ENCODE measurements at places on chromosomes 4 and X.

DNA sequence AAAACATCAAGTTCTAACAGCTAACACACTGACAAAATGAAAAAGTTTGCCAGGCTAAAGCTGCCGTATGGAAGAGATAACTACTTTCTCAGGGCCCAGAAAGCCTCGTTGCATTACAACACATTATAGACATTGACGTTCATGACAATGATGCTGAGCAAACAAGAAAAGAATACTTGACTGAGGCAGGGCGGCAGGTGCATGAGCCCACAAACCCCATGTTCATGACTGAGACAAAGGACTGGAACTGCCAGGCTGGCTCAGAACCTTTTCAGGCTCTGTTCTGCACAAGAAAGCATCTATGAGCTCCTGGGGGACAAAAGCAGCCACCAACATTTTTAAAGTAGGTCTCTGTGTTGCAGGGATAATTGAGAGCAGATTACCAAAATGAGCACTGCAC lies 13.6 kb downstream of the TLR6 start:
- no peak for DNase-seq

GRCh38 chr4:79854856-79855502 lies 218.1 kb downstream of the ANTXR2 start:
- no peak for DNase-seq

GRCh38 chr4:98657531-98658286 lies 702 bp downstream of the TSPAN5 start:
- DNase-seq: no peak

DNA sequence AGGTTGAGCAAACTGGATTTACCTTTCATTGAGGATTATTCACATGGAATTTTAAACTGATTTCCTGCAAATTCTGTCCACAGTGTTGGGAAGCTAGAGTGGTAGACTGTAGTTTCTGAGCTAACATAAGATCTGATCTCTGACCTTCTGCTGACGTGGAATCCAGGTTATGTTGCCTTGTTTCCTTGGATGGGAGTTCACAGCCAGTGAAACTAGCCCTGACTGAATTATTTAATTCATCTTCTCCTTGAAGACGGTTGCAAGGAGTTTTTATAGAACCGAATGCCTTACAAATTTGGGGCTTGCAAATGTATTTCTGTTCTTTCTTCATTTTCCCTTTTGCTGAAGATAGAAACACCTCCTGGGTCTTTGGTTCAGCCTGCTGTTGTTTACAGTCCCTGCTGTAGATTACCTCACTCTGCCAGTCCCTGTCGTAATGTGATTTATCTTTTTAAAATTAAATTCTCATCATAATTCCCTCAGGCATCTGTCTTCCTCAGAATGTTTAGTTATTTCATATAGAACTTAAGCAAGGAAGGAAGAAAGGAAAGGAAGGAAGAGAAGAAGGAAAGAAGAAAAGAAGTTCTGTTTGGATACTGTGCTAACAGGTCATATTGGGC lies 113.9 kb downstream of the CEP135 start:
- DNase-seq: no peak

GRCh38 chr4:71460371-71460770 lies 121.6 kb downstream of the SLC4A4 start:
- DNase-seq: no peak

DNA sequence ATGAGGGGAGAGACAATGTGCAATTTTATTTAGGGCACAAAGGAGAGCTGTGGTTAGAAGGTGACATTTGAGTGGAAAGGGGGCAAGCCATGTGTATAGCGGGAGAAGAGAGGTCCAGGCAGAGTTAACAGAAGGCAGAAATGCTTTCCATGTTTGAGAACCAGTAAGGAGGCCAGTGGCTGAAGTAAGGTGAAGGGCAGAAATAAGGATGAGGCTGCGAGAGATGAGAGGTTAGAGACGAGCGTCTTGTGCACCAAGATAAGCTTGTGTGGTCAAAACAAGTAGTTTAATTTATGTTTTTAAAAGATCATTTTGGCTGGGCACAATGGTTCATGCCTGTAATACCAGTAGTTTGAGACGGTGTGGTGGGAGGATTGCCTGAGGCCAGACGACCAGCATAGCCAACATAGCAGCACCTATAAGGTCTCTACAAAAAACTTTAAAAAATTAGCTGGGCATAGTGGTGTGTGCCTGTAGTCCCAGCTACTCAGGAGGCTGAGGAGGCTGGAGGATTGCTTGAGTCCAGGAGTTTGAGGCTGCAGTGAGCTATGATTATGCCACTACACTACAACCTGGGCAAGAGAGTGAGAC lies 8.5 kb downstream of the HTT start:
- DNase-seq: no peak

DNA sequence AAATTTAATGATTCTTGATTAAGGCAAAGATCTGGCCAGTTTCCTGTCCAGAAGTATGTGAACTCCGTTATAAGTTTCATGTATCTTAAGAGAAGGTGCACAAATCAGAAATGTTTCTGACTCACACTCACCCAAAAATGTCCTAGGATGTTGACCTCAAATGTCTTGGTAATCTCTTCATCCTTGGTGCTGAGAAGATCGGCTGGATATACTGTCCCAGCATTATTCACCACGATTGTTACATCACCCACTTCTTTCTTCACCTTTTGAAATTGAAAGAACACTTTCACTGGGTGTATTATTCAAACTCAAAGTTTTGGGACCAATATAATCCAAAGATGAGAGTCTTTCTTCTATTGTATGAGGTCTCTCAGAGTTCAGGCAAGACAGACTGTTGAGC lies 5.7 kb downstream of the HSD17B13 start:
- DNase-seq: no peak

DNA sequence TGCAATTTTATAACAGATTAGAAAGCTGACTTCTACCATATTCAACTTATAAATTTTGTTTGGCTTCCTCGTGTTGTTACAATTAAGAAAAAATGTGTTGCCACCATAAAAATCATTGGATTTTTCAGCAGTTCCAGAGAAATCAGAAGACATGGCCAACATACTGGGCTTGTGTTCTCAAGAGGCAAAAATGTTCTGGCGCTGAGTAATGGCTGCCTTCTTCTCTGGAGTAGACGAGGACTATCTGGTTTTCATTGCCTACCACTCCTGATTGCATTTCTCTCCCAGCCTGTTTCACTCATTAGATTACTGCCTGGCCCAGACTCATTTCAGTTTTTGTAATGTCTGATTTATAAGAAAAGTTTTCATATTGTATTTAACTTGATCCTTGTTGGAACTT lies 122.3 kb downstream of the ARHGAP10 start:
- DNase-seq: no peak
